ENCODE measurements at places on chromosomes 6 and 20.

DNA sequence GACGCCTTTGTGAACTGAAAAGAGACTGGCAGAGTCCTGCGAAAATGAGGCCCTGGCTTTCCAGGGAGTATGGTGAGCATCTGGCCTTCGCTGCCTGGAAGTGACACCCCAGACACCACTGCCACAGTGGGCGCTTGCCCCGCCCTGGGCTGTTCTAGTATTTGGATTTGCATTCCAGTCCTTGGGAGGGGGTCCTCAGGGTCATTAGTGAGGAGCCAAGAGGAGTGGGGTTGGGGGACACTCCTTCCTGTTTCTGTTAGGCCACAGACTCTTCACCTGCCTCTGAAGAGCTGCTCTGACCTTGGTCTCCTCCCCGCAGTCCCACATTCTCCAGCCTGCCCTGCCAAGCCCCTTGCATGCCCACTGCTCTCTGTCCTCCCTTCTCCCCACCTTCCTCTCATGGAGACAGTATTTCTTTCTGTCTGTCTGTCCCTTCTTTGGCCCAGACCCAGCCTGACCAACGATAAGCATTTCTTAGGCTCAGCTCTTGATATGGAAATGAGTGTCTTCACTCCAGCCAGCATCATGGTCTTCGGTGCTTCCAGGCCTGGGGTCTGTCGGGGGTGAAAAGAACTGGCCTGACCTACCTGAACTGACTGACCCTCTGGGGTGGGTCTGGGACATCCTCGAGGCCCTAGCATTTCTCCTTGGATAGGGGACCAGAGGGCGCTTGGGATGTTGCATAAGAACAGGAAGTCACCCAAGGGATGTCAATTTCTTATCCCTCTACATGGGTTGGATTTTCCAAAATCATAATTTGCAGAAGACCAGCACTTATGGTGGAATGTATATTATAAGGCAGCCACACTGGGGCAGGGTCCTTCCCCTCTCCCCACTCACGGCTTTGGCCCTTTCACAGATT is 19.4 kb downstream of the SLC9A8 start:
- DNase-seq, result no peak

GRCh38 chr20:43839793-43840199 is 74.9 kb upstream of the TOX2 start:
- no peak for DNase-seq

DNA sequence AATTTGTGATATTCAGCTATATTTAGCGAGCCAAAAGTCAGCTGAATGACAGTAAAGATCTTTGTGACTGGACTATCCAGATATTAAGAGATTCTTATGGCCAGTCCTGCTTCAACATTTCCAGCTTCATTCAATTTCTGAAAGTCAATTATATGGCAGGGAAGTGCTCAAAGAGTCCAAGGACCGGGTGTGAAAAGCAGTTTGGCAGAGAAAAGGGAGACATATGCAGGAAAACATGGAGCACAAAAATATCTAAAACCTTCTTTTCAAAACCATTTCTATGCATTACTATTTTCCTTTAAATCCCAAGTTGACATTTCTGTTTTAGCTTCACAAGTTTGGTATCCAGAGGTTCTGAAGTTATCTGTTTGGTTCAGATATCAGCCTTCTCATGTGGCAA is 5.0 kb downstream of the MPC1 start:
- DNase-seq, result no peak

GRCh38 chr20:23178806-23179205 is 92.7 kb upstream of the CD93 start:
- no peak for DNase-seq

DNA sequence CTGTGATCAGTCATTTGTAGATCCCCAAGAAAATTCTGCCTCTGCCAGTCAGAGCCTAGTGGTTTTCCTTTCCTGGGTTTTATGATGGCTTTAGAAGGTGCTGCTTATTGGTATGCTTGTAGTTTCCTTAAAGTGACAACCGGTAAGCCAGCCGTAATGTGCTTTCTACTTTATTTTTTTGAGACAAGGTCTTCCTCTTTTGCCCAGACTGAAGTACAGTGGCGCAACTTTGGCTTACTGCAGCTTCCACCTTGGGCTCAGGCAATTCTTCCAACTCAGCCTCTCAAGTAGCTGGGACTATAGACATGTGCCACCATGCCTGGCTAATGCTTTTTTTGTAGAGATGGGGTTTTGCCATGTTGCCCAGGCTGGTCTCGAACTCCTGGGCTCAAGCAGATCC is 23.5 kb downstream of the MCM8 start:
- DNase-seq, result no peak

DNA sequence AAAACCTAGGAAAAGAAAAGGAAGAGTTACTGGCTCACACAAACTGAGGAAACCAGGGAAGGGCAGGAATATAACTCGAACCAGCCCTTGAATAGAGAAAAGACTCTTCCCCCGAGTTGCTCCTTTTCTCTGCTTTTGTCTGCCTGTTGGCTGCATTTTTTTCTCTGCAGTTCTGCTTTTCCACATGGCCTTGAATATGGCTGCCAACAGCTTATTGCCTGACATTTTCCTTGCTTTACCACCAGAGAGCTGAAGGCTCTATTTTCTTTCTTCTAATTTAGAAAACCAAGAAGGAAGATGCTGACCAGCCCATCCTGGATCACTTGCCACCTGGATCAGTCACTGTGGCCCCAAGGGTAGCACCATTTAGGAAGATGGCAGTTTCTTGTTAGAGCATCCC is 164.8 kb upstream of the MAN1A1 start:
- no peak for DNase-seq

DNA sequence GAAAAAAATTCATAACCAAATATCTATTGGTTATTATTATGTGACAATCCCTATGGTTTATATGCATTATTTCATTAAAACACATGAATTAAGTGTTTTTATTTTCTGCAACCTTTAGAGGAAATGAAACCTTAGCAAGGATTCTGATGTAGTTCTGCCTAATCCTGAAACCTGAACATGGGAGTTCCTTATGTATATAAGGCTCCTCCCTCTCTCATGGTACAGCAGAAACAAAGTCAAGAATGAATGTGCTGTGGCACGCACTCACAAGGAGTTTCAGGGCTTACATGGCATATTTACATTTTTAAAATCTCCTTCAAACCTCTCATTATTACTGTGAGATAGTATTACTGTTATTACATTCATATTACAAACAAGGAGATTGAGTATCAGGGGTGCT is 426.4 kb upstream of the CITED2 start:
- DNase-seq, result no peak

- DNase-seq, result no peak
These were observed 4.8 kb downstream of the BPIFA2 start for GRCh38 chr20:33172781-33173180.

- no peak for DNase-seq
These were observed 46.0 kb downstream of the DSTN start for GRCh38 chr20:17615645-17616479.

GRCh38 chr6:1797801-1798200 is 188.1 kb downstream of the FOXC1 start:
- no peak for DNase-seq
